ENCODE measurements at places on chromosomes 16 and 17.
A peak's percentile ranks its signal among the peaks of the same experiment; 100 is the strongest.

DNA sequence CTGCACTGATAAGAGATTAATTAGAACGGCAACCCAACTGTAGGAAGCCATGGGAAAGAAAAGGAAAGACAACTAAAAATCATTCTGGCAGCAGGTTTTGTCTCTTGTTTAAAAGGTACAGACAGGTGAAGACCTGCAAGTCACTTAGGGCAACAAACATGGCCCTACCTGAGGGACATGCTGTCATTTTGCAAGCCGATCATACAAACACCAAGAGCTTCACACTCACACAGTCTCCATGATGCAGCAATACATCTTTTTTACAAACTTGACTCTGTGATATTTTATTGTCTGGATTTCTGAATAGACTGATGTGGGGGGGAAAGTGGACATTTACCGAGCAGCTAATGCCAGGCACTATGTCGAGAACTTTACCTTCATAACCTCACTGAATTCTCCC, 101.8 kb downstream of the PARN start:
- no peak for DNase-seq

- DNase-seq, result no peak
These were observed 52.2 kb downstream of the TBC1D16 start for GRCh38 chr17:79983456-79983855.

DNA sequence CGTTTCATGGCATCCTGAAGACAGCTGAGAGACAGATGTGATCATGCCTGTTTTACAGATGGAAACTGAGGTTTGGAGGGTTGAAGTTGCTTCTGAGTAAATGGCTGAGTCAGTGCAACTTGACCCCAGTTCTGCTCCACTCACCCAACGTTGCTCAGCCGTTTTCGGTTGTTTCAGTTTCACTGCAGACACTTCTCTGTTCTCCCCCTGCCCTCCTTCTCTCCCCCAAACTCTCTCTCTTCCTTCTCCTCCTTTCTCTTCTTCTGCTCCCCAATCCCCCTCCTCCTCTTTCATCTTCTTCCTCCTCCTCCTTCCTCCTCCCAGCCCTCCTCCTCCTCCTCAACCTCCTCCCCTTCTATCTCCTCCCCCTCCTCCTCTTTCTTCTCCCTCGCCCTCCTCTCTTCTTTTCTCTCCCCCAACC, 9.4 kb upstream of the CEP20 start:
- DNase-seq, result peak; percentile 27

GRCh38 chr17:2405247-2405926, 4.5 kb upstream of the MNT start:
- DNase-seq, result peak; percentile 82

DNA sequence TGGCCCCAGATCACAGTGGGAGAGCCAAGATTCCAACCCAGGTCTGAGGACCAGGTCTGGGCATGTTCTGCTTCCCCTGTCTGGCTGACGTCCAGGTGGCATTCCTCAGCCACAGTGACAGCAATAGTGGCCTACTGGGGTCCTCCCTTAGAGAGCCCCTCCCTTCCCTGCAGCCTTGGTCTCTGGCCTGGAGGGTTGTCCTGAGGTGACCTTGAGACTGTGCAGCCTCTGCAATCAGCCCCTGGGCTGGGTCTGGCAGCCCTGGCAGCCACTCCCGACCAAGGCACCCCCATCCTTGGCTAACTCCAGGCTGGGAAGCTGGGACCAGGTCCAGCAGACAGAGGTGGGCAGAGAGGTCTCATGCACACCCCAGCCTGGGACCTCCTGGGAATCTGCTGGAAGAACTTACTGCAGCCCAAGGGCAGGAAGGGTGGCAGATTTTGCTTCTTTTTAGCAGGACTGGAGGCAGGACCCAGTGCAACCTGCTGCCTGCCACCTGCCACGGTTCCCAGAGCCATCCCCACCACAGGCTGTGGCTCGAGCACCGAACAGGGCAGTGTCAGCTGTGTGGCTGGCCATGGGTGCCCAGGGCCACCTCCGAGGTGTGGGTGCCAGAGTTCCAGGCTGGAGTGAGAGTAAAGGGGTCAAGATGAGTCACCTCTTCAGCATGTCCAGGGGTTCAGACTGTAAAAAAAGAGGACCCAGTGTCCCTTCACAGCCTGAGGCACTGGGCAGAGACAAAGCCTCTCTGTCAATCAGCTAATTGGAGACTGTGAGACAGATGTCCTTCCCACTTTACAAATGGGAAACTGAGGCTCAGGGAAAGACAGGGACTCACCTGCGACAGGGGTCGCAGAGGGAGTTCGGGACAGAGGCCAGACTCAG, 12.6 kb downstream of the GRB7 start:
- DNase-seq, result no peak

- no peak for DNase-seq
These were observed 196.0 kb downstream of the RBFOX3 start for GRCh38 chr17:79414793-79415211.

- no peak for DNase-seq
These were observed 825 bp downstream of the METTL9 start for GRCh38 chr16:21600031-21600773.

DNA sequence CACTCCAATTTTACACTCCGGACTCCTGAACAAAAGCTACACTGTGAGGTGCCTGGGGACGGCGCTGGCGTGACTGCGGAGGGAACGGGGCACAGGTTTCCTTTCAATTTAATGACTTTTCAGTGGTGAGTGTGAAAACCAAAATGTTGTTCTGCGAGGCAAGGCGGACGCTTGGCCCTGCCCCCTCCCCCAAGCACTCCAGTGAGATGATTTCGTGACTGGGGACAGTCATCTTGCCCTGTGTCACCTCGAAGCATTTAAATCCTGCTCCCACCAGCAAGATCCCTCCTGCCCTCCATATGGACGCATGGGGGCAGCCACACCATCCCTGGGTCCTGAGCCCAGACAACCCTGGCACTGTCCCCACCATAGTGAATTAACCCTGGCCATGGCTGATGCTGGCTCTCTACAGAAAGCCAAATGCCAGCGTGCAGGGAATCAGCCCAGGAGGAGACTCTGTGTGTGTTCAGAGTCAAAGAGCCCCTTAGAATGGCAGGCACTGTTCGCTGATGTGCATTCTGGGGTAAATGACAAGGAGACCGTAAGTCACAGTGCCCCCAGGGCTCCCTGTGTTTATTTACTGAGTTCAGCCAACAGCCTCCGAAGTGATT, 41.0 kb downstream of the C16orf95 start:
- no peak for DNase-seq

DNA sequence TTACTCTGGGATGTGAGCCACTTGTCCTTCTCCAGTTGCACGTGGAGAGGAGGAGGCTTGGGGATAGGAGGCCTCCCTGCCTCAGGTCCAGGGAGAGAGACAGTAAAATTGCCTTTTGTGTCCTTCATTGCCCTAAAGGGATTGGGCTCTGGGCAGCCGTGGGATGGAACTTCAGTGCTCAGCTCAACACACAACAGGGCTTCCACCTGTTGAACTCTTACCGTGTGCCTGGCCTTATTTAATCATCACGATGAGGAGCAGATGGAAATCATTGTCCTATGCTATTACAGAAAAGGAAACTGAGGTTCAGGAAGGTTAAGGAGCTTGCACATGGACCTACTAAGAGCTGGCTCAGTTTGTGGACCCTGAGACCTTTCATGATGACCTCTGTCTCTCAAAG, 92.4 kb upstream of the CDC42EP4 start:
- DNase-seq, result no peak

DNA sequence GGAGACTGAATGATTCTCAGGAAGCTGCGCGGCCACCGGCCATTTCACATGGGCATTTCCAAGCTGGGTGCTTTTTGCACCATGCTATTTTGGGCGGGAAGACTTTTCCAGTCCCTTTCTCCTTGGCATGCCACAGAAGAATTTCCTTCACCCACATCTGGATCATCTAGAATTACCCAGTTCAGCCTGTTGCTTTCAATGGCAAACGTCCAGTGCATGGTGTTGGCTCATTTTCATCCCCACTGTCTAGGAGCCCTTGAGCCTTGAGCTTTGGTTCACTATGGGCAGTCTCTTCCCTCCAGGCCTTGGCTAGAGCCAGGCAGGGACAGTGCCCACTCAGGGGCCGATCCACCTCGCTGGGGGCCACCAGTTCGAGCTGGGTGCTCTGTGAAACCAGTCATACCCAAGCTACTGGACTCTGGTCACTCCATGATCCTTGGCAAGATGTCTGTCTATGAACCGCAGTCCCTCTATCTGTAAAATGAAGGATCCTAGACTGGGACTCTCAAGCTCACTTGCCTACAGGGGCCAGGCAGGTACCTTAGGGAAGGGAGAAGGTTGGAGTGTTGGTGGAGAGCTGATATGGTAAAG, 71.1 kb downstream of the CYLD start:
- no peak for DNase-seq

Data from fibroblast of skin of left quadriceps (primary cell).